ENCODE measurements at places on chromosomes 3 and 15.

DNA sequence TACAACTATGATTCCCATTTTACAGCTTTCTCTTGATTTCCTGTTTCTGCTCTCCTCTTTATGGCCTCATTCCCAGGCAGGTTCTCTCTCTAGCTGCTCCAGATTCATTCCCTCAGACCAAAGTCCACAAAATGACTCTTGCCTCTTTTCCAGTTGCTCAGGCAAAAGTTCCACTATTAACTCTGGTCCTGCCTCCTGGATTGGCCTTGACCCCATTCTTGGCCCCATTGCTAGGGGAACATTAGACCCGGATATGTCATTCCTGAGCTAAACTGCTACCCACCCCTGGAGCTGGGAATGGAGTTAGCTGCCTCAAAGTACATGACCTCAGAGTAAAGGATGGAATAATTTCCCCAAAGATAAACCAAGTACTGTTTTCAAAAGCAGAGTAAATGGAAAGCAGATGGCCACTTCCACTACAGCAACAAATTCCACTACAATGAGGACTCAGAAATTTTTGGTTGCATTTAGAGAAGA, 73.0 kb upstream of the GAP43 start:
- no peak for DNase-seq

DNA sequence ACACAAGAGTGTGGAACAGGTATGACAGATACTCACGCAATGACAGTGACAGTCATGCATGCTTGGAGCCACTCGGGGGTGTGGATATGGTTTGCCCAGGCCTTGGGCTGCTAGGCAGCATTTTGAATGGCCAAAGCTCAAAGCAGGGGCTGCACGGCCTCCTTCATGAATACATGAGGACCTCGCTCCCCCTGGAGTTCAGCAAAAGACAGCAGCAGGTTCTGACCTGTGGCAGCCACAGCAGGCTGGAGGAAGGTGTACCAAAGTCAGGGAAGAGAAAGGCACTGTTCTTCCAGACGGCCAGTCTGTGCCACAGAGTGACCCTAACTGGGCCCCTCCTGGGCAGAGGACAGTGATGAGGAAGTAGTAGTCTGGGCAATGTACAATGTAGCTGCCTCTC, 88.2 kb upstream of the C2CD4B start:
- DNase-seq, result no peak

- no peak for DNase-seq
Measured at GRCh38 chr3:100893108-100893507, 100.1 kb downstream of the ABI3BP start.

GRCh38 chr3:6862041-6862879, 1.3 kb downstream of the GRM7 start:
- no peak for DNase-seq

DNA sequence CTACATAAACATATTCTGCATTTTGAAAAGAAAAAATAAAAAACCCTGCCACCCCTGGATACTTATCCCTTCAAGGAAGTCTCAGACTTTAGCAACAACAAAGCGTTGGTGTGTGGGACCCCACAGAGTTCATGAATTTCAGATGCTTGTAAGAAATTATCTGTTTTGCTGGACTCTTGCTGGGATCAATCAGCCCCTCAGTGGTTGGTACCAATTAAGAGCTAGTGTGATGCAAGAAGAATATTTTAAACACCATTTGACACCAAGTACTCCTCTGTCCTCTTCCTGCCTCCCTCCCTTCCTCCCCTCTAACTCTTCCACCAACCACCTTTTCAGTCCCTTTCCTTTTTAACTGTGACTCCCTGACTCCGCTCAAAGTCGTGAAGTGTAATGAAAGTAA, 51.5 kb downstream of the SST start:
- DNase-seq, result no peak

GRCh38 chr3:195201295-195201694, 69.7 kb downstream of the XXYLT1 start:
- DNase-seq, result no peak

DNA sequence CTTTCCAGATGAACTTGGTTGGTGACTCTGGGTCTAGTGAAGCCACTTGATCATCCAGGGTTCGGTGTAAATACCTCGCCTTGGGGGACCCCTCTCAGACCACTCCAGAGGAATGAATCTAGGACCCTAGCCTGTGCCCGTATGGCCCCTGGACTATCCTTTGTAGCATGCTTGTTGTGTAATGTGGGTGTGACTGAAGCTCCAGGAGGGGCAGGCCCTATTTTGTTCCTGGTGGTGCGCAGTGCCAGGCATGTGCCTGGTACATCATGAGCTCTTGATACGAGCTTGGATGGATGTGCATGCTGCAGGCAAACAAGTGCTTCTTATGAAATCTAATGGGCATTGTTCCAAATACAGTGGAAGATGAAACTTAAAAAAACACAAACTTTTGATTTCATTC, 82.8 kb downstream of the EBLN2 start:
- no peak for DNase-seq
